ENCODE measurements at places on chromosomes 4 and X. TPM values are rescaled to one million over a fixed set of nuclear protein-coding genes. Genes with fewer than 3 reads are reported as not detected.

The UBL4A gene
- 25.9 TPM for polyA plus RNA-seq

The CT45A10 gene
- polyA plus RNA-seq: not detected

The SMPX gene
- polyA plus RNA-seq: 250 TPM

The MAGEA4 gene
- not detected for polyA plus RNA-seq

The AP1AR gene
- polyA plus RNA-seq: 11.5 TPM

DNA sequence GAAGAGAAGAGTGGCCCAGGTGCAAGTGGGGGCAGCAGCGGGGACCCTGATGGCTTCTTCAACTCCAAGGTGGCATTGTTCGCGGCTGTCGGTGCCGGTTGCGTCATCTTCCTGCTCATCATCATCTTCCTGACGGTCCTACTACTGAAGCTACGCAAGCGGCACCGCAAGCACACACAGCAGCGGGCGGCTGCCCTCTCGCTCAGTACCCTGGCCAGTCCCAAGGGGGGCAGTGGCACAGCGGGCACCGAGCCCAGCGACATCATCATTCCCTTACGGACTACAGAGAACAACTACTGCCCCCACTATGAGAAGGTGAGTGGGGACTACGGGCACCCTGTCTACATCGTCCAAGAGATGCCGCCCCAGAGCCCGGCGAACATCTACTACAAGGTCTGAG is 11.4 kb downstream of the EFNB1 start:
- no peak for DNase-seq

DNA sequence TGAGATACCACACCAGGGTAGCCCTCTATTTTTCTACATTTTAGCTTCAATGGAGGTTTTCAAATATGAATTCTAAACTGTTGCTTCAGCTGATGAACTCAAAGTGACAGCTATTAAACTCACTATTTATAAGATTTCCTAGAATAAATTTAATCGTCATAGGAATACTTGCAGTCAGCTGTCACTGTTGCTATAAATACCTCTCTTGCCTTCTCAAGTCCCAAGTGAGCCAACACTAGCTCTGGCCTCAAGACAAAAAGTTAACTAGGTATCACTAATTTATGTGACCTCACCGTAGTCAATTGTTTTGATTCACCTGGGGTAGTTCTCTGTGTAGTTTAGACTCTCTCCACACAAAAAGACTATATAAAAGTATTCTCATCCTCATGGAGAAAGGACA is 34.3 kb upstream of the PROM1 start:
- no peak for DNase-seq

DNA sequence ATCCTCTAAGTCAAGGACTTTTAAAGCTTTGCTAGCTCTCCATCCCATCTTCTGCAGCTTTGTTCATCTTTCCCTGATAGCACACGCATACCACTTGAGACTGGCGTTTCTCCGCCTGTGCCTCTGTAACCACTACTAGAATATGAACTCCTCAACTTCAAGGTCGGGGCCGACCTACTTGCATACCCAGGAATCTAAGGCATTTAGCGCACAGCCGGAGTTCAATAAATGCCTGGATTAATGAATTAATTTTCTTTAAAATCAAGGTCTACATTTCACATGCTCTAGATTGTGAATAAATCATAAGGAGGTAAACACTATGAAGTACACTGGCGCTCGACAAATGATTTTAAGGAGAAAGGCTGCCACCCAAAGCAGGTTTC is 89.3 kb downstream of the HNRNPD start:
- DNase-seq: no peak

DNA sequence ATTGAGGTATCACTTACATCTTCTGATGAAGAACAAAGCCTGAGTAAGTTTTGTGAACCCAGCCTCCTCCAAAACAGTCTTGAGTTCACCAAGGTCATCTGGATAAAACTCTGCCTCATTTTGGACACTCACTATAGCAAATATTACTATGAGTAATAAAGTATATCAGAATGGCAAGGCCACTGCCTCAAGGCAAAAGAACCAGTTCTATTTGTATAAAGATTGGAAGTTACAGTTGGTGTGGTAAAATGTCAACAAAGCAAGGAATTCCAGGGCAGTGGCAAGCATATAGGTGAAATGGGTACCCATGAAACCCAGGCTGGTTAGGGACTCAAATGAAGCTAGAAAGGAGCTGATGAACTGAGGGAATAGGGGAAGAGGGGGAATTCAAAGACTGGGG is 2.4 kb upstream of the ARHGEF6 start:
- no peak for DNase-seq

DNA sequence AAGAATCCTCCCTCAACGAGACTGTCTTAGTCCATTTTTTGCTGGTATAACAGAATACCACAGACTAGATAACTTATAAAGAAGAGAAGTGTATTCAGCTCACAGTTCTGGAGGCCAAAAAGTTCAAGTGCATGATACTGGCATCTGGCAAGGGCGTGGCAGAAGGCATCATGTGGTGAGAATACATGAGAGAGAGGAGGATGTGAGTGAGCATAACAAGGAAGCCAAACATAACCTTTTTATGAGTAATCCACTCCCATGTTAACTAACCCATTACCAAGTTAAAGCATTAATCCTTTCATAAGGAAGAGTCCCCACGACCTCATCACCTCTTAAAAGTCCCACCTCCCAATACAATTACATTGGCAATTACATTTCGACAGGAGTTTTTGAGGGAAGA is 504.6 kb downstream of the IQCM start:
- no peak for DNase-seq

- DNase-seq: no peak
Measured at GRCh38 chrX:42109428-42109827, 186.1 kb upstream of the CASK start.

GRCh38 chr4:156642161-156642560 is 329.4 kb downstream of the PDGFC start:
- no peak for DNase-seq
